ENCODE measurements at places on chromosomes 4 and X. TPM values are rescaled to one million over a fixed set of nuclear protein-coding genes. Genes with fewer than 3 reads are reported as not detected.

The SPON2 gene
- total RNA-seq, result 2.3 TPM

- DNase-seq, result no peak
Observed at GRCh38 chr4:82275431-82276331, 98.1 kb downstream of the HNRNPD start.

DNA sequence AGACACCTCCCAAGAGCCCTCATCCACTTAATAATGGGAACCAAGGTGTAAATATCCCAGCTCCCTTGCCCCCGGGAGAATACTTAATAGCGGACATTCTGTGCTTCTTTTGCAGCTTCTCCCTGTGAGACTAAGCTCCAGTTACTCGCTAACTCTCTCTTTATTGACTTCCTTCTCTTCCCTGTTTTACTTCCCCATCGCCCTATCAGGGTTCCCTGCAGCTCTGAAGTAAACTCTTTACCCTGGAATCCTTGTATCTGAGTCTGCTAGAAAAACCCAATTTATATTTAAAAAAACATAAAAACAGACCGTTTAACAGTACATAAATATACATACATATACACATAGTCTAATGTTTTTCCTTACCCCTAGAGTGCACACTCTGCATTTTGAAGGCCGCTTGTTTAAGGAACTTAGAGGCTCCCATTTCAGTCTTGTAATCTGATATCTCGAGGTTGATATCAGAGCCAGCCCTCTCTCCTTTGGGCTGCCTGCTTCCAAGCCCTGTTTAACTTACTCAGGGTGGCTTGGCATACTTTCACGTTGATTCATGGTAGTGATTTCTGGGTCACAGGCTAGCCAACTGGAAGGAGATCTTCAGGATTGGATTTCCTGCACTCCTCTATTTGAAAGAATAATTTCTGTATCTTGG, 177.4 kb upstream of the SCML1 start:
- DNase-seq, result no peak

DNA sequence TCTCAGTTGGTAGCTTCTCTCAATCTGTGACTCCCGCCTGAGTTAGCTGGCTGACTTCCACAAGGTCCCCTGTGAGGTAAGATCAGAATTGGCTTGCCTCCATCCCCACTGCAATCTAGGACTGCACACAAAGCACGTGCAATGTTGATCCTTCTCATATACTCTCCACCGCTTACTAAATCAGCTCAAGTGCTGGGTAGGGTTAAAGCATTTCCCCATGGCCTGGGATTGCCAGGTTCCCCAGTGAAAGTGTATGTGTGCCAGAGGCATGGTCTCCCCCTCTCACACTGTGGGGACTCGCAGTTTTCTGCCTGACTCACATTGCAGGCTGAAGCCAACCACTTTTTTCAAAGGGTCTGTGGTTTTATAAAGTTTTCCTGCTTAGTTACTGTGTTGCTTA, 886.9 kb downstream of the FAM133A start:
- DNase-seq, result no peak

Data from neural crest cell (in vitro differentiated cells).